ENCODE measurements at places on chromosomes 11 and 22.

DNA sequence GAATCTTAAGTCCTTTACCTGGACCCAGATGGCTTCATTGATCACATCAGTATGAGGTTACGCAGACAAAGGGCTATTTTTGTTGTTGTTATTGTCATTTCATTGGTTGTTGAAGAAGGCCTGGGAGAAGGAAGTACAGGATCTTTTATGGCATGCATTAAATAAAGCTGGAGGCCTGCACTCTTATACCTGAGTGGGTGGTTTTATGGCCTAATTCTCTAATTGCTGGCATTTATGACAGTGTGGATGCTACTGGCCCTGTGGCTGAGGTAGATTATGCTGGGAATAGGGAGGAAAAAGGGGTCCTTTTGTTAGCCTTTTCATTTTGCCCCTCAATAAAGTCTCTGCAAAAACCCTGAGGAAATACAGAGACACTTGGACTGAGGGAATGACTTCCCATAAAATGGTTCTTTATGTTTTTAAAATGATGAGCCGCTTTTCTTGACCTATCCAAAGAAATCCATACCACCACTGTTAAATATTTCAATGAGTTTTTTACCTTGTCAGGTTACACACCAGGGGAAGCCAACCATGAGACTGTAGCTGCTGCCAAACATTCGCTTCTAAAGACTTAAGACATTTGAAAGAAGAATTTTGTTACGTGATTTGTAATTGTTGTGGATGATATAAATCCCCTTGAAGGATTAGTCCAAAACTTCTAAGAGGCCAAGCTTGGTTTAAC, 6.8 kb downstream of the KMT2A start:
- no peak for DNase-seq

- DNase-seq: no peak
These were observed 43.6 kb downstream of the CTSC start for GRCh38 chr11:88293931-88294330.

- no peak for DNase-seq
These were observed 58.6 kb downstream of the LRRC4C start for GRCh38 chr11:41400819-41401382.

GRCh38 chr11:47333886-47334443, 18.5 kb downstream of the MYBPC3 start:
- DNase-seq: no peak

- DNase-seq: no peak
These were observed 1.8 kb downstream of the ARHGAP1 start for GRCh38 chr11:46698597-46698996.

- no peak for DNase-seq
These were observed 53.3 kb downstream of the WNT11 start for GRCh38 chr11:76152741-76153570.

DNA sequence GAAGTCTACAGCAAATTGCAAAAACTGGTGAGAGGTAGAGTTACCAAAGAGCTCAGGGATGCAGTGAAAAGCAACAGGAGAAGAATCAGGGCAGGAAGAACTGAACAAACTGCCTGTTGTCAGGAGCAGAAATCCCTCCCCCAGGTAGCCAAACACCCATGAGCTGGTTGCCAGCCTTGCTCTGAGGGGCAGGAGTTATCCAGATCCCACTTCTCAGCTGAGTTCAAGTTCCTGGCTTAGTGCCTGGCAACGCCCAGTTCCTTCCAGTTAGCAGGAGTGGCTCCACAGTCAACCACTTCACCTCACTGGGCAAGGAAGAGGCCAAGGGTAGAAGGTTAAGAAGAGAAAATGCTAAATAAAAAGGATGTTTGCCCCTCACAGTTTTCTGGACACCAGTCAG, 1.9 kb upstream of the MPZL2 start:
- no peak for DNase-seq

- DNase-seq: no peak
These were observed 43.6 kb upstream of the DDX6 start for GRCh38 chr11:118834427-118835028.

Measured in NCI-H1694 treated with DMSO at 0.1 percent for 48 hours (cell line).